ENCODE measurements at places on chromosomes 1 and 21.

- peak; percentile 48 for DNase-seq
Measured at GRCh38 chr1:109396871-109397580, 692 bp downstream of the SORT1 start.

DNA sequence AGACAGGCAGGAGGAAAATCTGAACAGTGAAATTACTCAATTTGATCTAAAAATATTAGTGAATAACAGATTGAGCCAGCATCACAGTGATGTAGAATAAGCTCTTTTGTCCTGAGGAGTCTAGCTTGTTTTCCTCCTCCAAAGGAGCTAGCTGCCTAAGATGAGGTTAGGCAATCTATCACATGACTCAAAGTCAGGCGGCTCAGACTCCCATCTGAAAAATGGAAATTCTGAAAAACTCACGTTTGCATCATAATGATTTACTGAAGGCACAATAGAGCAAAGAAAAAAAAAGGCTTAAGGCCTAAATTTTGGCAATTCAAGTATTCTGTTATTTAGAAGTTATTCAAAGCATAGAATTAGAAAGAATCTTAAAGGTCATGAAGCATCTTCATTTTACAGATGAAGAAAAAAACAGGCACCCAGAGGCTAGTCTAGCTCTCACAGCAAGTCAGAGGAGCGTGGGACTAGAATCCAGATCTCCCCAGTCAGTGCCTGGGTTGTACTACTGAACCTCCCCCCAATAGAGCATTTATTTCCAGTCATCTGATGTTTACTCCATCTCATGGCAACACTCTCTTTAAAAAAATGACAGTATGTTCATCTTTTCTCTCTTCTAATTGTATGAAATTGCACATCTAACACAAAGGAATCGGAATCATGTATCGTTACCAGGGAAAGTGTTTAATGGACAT lies 62.5 kb upstream of the ATF3 start:
- DNase-seq = no peak

DNA sequence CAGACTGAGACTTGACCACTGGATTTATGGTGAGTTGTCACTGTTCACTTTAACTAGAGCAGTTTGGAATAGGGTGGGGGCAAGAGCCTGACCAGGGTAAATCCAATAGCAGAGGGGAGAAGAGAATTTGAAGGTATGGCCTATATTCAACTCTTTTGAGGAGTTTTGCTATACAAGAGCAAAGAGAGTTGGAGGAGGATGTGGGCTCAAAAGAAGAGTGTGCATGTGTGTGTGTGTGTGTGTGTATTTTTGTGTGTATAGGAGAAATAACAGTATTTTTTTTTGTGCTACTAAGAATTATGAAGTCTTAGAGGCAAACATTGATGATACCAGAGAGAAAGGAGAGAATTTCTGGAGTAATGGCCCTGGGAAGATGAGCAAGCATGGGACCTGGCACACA lies 164.8 kb upstream of the JUN start:
- no peak for DNase-seq

- DNase-seq = no peak
Measured at GRCh38 chr1:42209526-42210251, 45.1 kb upstream of the GUCA2A start.

DNA sequence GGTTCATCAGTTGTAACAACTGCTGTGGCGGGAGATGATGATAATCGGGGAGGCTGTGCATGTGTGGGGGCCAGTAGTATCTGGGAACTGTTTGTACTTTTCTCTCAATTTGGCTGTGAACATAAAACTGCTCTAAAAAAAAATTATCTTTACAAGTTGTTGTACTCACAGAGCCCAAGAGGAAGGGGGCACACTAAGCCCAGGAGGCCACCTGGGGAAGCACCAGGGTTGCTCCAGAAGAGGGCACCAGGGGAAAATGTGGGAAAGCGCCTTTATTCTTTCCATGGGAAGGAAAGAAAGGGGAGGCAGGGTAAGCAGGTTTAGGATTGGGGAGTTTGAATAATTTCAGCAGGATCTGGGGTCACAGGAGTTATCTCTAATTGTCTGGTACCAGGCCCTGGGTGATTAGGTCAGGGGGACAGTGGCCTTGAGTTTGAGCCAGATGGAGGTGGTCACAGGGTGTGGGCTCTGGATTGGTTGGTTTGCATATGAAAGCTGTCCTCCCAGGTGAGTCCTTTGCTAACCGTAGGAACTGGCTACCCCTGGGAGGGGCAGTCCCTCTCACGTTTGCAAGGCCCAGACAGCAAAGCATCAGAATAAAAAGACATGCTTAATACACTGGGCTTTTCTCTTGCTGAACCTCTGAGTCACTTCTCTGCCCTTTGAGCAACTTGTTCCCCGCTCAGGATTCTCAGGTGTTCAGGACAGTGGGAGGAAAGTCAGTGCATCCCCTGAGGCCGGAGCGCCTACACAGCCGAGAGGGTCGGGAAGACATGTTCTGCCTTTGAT lies 11.2 kb downstream of the MYOC start:
- DNase-seq = no peak

DNA sequence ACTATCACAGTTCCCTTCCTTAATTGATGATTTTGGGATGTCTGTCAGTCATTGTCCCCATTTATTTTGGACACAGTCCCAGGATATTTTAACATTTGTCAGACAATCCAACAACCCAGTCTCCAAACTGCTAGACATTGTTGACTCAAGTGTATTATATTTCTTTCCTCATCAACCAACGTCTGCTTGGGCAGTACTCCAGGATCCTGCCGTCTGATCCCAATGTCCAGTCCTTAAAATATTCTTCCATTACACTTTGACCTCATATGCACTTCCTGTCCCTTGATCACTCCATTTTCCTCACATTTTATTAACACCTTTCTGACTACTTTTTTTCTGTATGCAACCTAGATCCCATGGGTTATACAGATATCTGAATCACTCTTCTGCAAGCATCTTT lies 39.8 kb upstream of the KIAA0040 start:
- DNase-seq = no peak

- no peak for DNase-seq
Measured at GRCh38 chr1:208918160-208918559, 665.4 kb upstream of the CAMK1G start.

DNA sequence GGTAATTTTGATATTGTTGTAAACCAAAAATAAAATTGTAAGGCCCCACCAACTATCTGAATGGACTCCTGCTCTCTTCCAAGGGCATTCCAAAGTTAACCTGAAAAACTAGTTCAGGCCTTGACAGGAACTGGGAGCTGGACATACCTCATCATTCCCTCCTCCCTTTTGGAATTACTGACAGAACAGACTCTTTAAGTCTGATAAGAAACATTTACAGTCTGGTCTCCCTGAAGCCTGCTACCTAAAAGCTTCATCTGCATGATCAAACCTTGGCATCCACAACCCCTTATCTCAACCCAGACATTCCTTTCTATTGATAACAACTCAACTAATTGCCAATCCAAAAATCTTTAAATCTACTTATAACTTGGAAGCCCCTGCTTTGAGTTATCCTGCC lies 123.8 kb downstream of the TLR5 start:
- no peak for DNase-seq

DNA sequence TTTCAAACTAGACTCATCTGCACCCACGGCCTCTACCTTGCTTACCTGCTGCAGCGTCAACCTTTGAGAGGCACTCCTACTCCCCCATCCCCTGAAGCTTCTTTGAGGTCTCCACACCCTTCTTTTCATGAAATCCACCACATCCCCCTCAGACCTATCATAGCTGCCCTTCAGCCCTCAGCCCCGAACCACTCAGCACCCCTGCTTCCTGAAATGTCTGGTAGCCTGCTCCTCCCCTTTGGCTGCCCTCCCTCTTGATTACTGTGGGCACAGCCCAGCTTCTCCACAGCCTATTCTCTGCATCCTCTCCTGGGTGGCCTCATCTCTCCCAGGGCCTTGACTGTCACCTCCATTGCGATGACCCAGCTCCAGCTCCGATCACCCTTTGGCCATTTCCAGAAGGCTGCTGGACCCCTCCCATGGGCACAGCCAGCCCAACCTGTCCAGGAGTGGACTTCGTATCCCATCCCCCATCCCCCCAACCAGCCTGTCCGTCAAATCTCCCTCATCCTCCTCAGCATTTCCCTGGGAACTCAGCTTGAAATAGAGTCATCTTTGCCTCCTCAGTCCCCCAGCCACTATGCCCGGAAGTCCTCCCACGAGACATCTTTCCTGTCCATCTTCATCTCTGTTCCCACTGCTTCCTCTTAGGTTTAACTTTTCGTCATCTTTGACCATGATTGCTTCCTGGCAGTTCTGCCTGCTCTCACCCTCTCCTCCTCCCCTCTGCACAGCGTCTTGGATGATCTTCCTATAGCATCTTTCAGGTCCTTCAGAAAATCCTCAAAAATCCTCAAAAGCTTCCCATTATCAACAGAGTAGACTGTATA lies 6.1 kb upstream of the ADORA1 start:
- DNase-seq = no peak

GRCh38 chr1:211319892-211320291 lies 6.7 kb upstream of the TRAF5 start:
- DNase-seq = no peak

DNA sequence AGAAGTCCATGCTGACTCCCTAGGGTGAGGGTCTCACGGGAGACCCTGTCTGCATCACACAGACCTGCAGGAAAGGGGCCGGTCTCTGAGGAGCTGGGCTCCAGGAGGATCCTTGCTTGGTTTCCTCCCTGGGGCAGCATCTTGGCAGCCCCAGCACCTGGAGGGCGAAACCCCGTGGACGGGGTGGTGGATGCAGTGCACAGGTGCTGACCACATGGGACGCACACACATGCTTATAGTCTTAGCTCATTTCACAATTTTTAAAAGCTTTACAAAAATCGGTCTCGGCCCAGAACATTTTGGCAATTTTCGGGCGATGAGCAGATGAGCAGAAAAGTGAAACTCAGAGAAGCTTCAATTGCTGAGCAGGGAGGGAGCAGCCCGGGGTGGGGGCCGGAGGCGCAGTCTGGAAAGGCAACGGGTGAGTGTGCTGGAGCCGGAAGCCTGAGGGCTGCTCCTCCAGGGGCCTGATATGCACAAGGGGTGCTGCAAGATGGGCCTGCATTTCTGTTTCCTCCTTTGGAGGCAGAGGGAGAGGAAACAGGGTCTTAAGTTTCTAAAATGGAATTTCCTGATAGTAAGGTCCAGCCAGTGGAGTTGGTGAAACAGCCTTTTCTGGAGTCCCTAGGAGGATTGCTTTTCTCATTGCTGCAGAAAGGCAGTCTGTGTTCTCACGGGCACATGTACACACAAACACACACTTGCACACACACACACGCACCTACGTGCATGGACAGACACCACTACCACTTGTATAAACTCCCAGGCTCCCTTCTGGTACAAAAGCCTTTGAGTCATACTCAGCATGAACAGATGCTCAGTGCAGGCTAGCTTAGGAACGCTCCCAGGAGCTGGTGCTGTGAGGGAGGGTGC lies 60.6 kb downstream of the SCCPDH start:
- DNase-seq = no peak

Measured in thyroid gland (tissue), 4 donors.